ENCODE measurements at places on chromosomes 7 and 10.

GRCh38 chr10:77461636-77462296 lies 175.8 kb downstream of the KCNMA1 start:
- DNase-seq: no peak

DNA sequence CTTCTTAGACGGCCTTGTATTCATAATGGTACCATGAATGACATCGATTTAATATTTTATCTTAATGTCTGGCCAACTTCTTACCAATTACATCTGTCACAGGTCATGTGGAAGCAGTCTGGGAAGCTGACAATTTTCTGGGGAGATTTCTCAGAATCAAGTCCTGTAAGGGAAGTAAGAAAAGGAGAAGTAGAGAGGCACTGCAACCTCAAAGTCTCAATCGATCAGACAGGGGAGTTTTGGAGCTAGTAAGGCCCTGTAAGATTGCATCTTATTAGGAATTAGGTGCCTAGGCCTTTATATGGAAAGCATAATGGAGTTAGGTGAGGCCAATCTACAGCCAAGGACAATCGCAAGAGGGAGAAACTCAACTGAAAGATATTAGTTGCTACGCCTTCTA lies 694.6 kb upstream of the SORCS1 start:
- no peak for DNase-seq

- DNase-seq: no peak
These were observed 79.2 kb upstream of the FRMD4A start for GRCh38 chr10:14409856-14410458.

DNA sequence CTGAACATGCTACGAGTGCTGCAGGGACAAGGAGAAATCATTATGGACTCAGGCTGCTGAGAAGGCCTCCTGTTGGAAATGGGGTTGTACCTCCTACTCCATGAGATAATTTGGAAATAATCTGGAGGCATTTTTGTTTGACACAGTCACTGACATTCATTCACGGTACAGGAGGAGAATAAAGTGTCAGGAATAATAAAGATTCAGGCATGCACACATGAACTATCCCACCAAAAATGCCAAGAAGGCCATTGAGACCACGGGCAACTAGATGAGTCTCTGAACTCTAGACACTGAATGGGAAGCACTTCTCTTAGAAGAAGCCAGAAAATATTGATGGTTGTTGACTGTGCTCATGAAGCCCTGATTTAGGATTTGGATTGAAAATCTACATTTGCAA lies 220.9 kb upstream of the HABP2 start:
- no peak for DNase-seq

DNA sequence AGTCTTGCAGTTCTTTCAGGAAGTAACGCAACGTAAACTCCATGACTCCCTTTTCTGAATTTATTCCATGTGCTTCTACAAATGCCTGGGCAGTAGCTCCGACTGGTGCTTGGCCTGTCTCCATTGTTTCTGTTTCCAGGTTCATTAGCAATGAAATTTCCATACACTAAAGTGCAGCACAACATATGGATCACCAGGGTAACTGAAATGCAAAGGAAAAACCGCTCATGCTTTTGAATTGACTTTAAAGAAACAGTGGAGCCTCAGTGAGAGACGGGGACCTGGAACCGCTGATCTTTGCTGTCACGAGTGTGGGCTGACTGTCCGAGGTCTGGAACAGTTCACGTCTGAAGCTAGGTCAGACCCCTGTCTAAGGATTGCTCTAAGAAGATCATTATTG lies 126.5 kb upstream of the IGFBP3 start:
- DNase-seq: no peak

- no peak for DNase-seq
These were observed 174.8 kb downstream of the PTEN start for GRCh38 chr10:88038268-88038667.

GRCh38 chr10:18566177-18566576 lies 85.2 kb downstream of the NSUN6 start:
- no peak for DNase-seq

GRCh38 chr10:47287365-47287802 lies 12.6 kb upstream of the GDF10 start:
- peak; percentile 61 for DNase-seq

DNA sequence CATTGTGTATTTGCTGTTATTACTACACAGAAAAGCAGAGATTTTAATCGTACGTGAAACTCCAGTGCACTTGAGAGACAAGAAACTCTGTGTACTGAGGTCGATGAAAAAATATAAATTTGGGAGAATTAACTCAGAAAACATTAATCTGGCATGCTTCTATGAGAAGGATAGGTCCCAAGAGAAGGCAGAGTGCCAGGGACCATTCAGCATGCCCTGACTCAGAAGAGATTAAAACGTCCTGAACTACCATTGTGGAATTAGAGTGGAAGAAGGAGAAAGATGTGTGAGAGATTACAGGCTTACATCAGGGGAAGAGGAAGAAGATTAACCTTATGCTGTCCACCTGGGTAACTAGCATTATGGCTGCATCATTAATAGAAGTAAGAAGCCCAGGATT lies 72.4 kb downstream of the REEP3 start:
- DNase-seq: no peak

DNA sequence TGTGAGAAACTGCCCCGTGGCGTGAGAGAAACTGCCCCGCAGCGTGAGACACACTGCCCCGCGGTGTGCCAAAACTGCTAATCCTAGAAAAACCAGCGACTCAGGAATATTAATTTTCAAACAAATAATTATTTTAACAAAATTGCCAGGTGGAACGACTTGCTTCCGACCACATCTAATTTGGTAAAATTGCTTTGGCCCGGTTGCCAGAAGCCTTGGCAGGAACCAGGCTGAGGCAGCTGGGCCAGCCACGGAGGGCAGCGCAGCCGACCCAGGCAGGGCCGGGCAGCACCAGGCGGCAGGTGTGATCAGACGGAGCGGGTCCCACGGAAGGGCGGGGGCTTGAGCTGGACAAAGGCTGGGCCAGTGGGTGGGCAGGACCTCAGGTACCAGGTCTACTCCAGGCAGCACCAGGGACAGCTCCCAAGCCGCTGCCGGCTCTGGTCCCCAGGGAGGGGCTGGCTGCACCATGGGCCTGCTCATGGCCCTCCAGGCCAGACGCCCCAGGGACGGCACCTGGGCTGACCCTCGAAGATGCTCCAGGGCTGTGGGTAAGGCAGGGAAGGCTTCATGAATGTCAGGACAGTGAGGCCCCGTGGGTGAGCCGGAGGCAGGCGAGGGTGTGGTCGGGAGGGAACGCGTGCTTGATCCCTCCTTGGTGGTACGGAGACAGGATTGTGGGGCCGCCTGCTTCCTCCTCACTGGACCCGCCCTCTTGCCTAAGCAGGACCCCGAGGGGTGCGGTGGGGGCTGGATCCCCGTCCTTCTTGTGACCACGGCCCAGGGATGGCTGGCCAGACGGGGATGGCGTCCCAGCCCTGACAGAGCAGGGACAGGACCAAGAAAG lies 7.7 kb upstream of the ADGRA1 start:
- no peak for DNase-seq

DNA sequence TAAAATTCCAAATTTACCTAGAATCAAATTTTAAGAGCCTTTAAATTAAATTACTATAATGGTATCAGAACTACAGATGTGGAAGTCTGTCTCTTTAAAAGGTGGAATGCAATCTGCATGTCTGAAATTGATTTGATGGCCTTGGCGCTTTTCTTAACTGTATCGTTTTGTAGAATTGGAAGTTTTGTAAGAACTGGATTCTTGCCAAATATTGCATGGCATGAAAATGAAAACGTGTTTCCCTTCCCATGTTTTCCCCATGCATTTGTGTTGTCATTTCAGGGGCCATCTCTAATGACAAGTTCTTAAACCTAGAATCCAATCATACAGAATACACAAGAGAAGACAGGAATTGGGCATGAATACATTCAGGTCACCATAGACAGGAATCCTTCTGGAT lies 162.5 kb downstream of the KIAA1217 start:
- no peak for DNase-seq

DNA sequence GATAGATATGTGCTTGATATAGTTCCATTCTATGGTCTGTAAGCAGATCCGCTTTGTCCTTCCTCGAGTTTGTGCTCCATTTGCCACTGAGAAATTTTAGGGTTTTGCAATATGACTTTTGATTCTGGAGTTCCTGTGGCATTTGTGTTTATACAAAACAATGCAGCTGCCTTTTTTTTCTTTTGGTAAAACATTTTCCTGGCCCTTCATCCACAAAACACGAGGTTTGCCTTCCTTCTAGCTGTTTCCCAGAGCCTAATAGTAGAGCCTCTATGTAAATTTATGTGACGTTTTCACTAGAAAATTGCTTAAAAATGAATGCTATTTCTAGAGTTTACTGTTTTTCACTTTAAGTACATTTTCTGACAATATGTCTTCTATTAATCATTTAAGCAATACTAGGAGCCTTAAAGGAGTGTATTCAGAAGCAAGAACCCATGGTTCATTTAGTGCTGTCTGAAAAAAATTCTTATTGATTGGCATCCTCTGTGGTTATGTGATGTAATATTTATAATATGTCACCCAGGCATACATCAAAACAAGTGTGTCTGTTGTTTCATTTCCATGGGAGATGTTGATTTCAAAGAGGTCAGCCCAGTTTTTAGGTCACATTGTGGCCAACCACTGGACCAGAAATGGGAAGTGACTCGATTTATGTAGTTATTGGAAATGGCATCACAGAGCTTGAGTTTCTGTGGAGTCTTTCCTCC lies 618.3 kb downstream of the LRMDA start:
- no peak for DNase-seq
